Skin of body (tissue), 3 donors: ENCODE measurements at places on chromosomes 2 and 18.

GRCh38 chr18:41955688-41956087, 654 bp downstream of the PIK3C3 start:
- DNase-seq: no peak

DNA sequence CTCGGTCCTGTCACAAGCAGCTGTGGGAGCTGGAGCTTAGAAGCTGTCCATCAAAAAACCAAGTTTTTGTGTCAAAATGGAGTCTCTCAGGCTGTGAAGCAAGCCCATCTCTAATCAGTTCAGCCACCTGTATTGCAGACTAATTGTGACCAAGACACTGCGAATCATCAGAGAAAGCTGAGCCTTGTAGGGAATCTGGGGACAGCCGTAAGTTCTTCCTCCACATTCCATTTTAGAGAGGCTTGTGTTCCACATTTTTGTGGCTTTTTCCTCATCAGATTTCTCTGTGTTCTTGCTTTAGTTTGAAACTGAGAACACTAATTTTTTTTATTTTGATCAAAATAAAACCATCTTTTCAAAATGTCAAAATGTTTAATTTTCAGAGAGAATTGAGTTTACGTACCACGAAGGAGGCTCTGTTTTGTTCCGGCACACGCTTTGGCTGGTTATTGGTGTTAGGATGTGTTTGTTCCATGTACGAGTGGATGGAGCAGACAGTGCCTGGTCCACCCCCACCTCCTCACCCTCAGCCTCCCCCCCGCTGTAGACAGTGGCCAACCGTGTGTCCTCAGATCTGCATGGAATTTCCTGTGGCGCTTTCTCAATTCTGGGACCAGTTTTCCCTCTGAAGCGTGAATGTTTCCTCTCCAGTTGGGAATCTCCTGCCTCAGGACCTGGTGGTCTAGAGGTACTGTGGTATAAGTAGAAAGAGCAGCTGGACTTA, 140.8 kb downstream of the AGAP1 start:
- DNase-seq: no peak

DNA sequence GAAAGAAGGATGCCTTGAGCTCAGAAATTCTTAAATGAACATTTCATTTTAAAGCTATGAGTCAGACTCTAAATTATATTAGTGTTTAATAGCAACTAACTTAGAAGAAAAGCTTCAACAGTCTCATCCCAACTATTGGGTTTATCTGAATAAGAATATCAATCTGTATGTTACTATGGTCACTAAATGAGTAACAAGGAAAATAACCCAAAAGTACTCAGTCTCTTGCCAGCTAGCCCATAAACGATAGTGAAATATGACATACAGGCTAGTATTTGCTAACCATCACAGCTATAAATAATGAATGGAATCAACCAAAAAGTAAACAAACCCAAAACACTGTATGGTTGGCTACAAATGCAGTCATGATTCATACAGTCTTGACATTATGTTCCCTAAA, 174.9 kb downstream of the RAB3GAP1 start:
- DNase-seq: no peak

DNA sequence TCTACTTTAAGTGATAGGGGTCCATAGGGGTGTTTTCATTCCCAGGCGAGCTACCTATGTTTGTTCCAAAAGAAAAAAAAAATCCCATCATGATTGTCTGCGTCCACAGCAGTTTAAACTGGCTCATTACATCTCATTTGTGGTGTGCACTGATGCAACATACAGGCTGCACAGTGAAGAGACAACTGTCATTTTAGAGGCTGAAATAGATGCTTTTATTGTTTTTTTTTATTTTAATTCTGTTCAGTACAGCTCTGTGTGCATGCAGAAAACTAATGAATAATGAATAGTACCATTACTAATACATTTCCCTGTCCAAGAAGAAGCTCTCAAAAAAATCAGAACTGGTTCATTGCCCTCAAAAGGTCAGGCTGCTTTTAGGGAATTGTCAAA, 92.8 kb upstream of the ZNF516 start:
- no peak for DNase-seq

GRCh38 chr2:164522561-164522981, 98.7 kb downstream of the GRB14 start:
- DNase-seq: no peak

GRCh38 chr2:50582164-50582563, 449.8 kb downstream of the NRXN1 start:
- DNase-seq: no peak

GRCh38 chr2:55598056-55598795, 19.2 kb downstream of the PPP4R3B start:
- DNase-seq: no peak

GRCh38 chr2:136255127-136255526, 137.2 kb upstream of the CXCR4 start:
- no peak for DNase-seq

- peak; percentile 66 for DNase-seq
These were observed 4.6 kb downstream of the MBP start for GRCh38 chr18:77127769-77128671.

- DNase-seq: peak; percentile 32
These were observed 179.4 kb downstream of the TXNL1 start for GRCh38 chr18:56458770-56459712.

DNA sequence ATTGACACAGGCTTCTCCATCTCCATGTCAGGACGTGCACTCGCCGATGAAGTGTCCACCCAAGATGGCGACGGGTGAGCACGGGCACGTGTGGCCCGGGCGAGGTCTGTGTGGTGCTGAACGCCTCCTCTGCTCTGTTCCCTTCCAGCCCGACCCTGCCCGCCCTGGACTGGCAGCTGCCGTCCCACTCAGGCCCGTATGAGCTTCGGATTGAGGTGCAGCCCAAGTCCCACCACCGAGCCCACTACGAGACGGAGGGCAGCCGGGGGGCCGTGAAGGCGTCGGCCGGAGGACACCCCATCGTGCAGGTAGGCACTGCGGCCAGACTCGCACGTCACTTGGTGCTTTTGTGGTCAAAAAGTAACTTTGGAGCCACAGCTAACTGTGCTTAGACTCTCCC, 37.7 kb downstream of the NFATC1 start:
- no peak for DNase-seq

DNA sequence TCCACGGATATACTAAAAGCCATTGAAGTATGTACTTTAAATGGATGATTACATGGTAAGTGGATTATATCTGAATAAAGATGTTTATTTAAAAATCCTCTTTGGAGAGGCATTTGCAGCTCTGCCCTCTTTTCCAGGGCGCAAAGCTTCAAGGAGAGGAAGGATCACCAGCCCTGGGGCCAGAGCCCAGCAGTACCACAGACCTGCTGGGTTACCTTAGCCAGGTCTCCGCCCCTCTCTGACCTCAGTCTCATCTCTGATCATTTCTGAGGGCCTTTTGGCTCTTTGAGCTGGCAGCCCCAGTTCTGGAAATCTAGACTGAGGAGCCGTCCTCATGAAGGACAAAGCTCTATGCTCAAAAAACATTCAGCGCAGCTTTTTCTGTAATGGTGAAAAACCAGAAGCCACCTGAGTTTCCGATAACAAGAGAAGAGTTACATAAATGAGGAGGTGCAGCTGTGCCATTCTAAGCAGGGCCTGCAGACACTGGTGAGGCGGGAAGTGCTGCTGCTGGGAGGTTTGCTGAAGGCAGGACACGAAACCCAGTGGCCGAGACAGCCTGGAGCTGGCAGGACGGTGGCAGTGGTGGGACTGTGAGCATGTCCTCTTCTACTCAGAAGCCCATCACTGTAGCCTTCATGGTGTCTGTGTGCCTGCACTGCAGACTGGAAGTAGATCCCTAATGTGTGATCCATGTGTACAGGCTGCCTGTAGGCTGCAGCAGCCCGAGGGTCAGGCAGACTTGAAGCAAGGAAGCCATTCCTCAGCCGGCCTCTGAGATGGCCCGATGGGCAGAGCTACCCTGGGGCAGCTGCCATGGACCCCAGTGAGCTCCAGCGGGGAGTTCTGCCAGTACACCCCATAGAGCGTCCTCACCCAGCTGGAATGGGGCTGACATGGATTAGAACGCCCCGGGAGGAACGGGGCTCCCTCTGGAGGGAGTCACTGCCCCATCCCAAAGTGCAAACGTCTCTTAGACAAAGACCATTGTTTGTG, 27.7 kb downstream of the ADRA2B start:
- DNase-seq: no peak

DNA sequence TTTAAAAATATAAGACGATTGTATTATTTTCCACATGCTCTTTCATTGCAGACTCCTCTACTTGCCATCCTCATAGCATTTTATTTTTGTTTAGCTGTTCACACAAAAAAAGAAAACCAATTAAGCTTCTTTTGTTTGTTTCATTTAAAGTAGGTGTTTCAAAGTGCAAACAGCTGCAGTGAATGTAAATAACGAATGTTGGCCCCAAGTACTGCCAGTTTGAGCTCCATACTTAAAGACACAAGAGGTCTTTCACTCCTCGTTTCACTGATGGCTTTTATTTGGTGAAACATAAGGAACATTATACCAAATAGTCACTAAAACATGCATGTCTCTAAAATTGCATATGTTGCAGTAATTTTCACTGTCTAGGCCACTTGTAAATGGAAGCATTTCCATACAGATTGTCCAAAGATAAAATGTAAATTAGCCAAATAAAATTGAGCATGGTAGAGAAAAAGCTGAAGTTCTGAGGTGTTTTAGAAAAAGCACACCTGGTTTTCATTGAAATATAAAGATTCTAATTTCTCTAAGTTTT, 253.4 kb downstream of the TMX3 start:
- DNase-seq: no peak

GRCh38 chr18:50161597-50162205, 33.2 kb downstream of the MYO5B start:
- DNase-seq: no peak

GRCh38 chr2:111618978-111619902, 264.8 kb downstream of the ANAPC1 start:
- no peak for DNase-seq

GRCh38 chr2:177282181-177282641, 17.7 kb upstream of the NFE2L2 start:
- DNase-seq: no peak

- DNase-seq: no peak
These were observed 122.7 kb downstream of the LAMA1 start for GRCh38 chr18:6994771-6995430.

DNA sequence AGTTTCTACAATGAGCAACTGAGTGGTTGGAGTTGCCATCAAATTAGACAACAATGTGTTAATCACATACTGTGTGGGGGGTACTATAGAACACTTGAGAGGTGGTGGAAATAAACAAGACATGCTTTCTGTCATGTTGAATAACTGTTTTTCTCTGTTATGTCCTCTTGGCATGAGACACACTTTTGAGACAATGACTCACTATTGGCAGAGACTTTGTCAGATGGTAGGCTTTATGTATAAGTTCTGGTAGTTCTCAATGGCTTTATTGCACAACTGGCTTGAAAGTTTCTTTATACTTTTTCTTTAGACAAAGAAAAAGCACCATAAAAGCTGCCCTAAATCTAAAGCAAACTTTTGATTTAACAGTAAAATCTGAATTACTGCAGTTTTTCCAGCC, 578.7 kb downstream of the ADCYAP1 start:
- peak; percentile 28 for DNase-seq

DNA sequence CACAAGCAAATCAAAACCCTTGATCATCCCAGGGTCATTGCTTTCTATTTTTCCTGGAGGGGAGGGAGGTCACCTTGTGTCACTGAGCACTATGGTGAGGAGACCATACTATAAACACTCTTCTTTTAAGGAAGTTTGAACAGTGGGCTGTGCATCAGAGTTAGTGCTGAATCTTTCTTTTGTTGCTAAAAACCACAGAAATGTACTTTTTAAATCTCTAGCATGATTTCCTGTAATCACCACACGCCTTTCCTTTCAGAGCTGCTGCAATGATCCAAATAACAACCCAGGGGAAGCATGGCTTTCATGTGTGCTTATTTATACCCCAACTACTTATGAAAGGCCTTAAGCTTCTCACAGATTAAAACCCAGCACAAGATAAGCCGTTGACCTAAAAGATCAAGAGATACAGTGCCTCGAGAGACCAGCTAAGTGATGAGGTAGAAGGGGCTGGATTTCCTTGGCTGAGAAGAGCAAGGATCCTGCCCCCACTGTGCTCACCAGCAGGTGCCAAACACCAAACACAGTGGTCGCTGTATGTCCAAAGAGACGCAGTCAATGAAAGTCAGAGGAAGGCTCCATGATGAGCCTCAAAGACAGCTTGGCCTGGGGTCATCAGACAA, 34.7 kb downstream of the TRABD2A start:
- DNase-seq: no peak

- no peak for DNase-seq
These were observed 22.7 kb downstream of the MGAT5 start for GRCh38 chr2:134276381-134277172.

DNA sequence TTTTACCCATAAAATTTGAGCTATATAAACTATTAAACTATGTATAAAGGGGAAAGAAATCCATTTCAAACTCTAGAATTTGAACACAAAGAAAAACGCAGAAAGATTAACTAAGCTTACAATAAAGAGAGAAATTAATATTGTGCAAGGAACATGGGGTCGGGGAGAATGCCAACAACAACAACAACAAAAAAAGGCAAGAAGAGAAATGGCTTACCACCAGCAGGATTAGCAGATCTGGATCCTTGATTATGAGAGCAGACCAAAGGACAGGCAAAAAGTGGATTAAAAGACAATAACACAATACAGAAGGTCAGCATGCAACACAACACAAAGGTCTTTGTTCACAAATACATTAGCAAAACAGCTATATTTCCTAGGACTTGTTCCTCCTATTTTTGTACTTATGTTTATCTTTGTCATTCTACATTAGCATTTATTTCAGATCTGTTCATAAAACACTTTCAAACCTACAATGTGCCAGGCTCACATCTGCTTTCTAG, 103.4 kb upstream of the RNU4ATAC start:
- DNase-seq: no peak

DNA sequence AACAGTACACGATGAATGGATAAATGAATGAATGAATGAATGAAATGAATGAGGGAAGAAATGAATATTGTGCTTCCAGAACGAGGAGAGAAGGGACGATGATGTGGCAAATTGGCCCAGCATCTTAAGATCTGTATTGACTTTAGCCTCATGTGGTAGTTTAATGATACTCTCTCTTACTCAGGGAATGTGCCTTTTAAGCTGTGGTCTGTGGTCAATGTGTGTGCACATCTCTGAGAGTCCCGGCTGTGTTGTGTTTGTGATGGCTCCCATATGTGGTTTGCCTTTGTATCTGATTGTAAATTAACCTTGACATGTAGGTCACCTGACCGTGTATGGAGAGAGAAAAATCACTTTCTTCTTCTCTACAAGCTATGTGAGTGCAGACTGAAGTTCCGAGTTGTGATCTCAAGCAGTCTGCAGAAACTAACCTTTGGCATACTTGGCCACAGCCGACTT, 91.2 kb downstream of the NEDD4L start:
- DNase-seq: peak; percentile 19

DNA sequence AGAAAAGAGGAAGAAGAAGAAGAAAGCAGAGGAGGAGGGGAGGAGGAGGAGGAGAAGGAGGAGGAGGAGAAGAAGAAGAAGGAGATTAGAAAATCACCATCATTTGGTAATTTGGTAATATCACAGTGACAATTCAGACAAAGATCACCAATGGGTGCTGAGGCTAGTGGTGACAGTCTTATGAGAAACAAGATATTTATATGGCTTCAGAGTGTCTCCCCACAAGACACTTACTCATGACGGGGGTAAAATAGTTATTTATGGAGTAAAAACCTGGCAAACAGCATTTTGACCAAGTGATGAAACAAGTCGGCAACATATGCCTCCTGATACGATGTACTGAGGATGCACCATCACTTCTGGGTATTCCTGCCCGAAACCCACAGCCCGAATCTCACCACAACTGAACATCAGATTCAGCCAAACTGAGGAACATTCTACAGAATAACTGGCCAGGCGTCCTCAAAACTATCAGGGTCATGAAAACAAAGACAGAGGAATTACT, 4.9 kb downstream of the ASPRV1 start:
- no peak for DNase-seq
